Hepatocyte (in vitro differentiated cells): ENCODE measurements at places on chromosomes 12 and 14. TPM values are rescaled to one million over a fixed set of nuclear protein-coding genes. Genes with fewer than 3 reads are reported as not detected.

Gene PLBD1
- 16.8 and 18.6 TPM in 2 replicates for polyA plus RNA-seq

Gene MUCL1
- not detected in 2 replicates for polyA plus RNA-seq

Gene PRB2
- 1.5 and 2.0 TPM in 2 replicates for polyA plus RNA-seq

Gene SLC38A4
- 8.5 and 16.5 TPM in 2 replicates for polyA plus RNA-seq

Gene GIT2
- polyA plus RNA-seq, result 21.5 and 21.9 TPM in 2 replicates

Gene SLC6A15
- 1.3 and 2.2 TPM in 2 replicates for polyA plus RNA-seq

Gene OR6J1
- polyA plus RNA-seq, result not detected in 2 replicates

Gene MFAP5
- polyA plus RNA-seq, result 0.15 and 1.0 TPM in 2 replicates

Gene RGS6
- polyA plus RNA-seq, result 0.25 TPM in 1 of 2 replicates, not detected in the other

Gene NTS
- 2.2 and 3.2 TPM in 2 replicates for polyA plus RNA-seq

Gene NINJ2
- polyA plus RNA-seq, result 2.1 and 3.9 TPM in 2 replicates

Gene OTOGL
- polyA plus RNA-seq, result not detected in 2 replicates

Gene GPRC5D
- not detected in 2 replicates for polyA plus RNA-seq

Gene AKAP3
- 1.2 and 1.3 TPM in 2 replicates for polyA plus RNA-seq

Gene LRRC9
- polyA plus RNA-seq, result 1.5 and 2.1 TPM in 2 replicates

Gene FOXG1
- not detected in 2 replicates for polyA plus RNA-seq

Gene RNASE3
- 0.50 and 0.52 TPM in 2 replicates for polyA plus RNA-seq

- DNase-seq, result no peak
Measured at GRCh38 chr12:88306471-88307069, 164.5 kb downstream of the TMTC3 start.

DNA sequence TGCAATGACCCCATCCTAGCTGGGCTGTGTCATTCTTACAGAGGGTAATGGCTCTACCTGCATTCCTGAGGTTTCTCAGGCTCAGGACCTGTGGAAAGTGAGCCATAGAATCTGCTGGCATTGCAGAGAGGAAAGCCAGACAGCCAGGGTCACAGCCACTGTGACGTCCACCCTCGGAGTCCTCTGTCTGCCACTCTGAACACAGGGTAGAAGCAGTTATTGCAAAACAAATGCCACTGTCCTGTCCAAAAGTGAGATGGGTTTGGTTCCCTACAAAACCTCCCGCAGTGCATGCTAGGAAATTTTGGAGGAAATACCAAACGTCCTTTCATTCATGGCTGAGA is 37.8 kb downstream of the TNFAIP2 start:
- DNase-seq, result no peak

GRCh38 chr12:49541911-49542505 is 3.2 kb downstream of the KCNH3 start:
- no peak for DNase-seq

GRCh38 chr14:50233951-50234250 is 2.5 kb upstream of the SOS2 start:
- no peak for DNase-seq

GRCh38 chr14:69688299-69688649 is 76.9 kb downstream of the SUSD6 start:
- no peak for DNase-seq

DNA sequence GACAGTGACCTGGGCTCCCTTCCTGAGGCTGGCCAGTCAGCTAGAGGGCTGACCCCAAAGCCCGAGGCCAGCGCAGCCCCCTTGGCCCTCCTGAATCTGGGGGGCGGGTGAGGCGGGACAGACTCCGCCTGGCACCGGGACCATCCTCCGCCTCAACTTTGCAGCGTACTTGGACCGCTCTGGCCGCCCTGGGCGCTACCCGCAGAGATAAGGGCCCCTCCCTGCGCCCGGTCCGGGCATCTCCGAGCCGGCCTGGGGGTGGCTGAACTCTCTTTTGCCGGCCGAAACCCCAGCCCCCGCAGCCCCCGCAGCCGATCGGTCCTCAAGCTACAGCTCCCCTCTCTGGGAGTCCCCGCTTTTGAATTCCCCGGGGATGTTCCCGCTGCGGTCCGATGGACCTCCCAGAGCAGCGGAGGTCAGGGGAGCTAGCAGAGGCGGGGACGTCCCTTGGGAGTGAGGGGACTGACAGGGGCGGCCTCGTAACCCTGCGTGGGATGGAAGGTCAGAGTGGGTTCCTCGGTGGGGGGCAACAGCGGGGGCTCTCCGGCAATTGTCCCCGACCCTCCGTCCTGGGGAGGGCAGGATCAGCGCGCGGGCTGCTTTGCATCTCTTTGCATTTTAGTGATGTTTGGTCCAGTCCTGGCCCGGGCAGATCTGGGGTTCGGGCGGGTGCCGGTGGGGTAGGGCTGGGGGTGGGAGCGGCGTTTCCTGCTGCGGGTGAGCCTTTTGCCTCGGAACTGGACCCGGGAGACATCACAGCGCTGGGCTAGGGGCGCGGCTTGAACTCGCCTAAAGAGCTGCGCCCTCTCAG is at the start of gene CRIP1:
CRIP1 (plus strand) TSS at position 724 of the 811 bp plus-strand sequence. CDS start 374 bp downstream, outside the sequence.
- DNase-seq, result no peak

DNA sequence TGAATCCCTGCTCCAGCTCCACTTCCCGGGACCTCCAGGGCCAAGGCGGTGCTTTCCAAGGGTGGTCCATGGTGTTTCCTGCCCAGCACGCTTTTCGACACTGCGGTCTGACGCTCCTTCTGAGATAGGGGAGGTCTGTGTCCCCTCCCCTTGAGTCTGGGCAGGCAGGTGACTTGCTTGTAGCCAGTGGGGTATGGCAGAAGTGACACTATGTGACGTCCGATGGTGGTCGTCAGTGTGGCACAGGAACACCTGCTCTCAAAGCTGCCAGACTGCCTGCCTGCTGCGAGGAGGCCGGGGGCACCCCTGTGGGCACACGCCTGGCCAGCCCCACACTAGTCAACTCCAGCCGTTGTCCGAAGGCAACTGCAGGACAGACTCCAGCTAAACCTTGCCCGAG is 16.0 kb upstream of the TRAF3 start:
- DNase-seq, result no peak

GRCh38 chr12:111444314-111444924 is 38.7 kb downstream of the SH2B3 start:
- no peak for DNase-seq

DNA sequence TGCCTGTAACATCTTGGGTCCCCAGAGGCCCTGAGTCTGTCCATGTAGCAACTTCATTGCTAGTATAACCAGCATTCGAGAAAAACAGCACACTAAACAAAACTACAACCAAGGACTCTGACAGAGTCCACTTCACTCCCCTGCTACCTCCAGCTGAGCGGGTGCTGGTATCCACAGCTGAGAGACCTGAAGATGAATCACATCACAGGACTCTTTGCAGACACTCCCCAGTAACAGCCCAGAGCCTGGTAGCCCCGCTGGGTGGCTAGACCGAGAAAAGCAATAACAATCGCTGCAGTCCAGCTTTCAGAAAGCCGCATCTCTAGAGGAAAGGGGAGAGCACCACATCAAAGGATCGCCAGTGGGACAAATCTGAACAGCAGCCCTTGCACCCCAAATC is 9.0 kb upstream of the IQSEC3 start:
- DNase-seq, result no peak

GRCh38 chr12:70883855-70884254 is 36.7 kb downstream of the PTPRR start:
- no peak for DNase-seq

DNA sequence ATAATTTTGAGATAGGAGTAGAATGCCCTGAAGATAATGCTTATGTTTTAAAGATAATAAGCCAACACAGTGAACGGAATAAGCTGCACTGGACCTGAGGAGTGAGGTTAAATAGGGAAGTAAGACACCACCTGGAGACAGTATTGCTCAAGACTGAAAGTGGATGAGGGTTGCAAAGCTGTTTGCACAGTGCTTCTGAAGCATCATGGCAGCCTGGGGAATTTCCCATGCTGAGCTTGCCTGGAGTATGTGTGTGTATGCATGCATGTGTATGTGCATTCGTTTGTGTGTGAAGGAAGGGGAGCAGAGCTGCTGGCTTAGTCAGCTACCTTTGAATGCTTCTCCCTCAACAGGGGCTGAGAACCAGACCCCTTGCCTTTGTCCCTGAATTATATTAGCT is 35.8 kb downstream of the BHLHE41 start:
- peak; percentile 48 for DNase-seq

DNA sequence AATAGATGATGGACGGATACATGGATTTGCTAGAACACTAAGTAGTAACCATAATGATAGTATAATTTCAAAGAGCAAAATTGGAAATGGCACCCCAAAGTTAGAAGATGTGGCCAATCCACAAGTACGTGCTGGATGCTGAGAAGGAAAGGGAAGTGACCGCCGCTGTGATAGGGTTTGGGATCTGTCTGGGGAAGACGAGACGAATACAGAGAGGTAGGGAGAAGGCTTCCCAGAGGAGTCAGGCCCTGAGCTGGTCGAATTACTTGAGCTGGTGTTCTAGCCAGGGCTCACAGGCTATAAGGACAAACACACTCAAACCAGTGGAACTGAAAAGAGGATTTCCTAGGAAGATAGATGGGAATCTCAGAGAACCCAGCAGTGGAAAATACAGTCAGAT is 9.4 kb upstream of the ACVR1B start:
- DNase-seq, result no peak

- peak; percentile 8 for DNase-seq
Measured at GRCh38 chr12:80632835-80633234, 74.6 kb upstream of the MYF6 start.

- no peak for DNase-seq
Measured at GRCh38 chr12:19794116-19794515, 354.8 kb downstream of the AEBP2 start.

DNA sequence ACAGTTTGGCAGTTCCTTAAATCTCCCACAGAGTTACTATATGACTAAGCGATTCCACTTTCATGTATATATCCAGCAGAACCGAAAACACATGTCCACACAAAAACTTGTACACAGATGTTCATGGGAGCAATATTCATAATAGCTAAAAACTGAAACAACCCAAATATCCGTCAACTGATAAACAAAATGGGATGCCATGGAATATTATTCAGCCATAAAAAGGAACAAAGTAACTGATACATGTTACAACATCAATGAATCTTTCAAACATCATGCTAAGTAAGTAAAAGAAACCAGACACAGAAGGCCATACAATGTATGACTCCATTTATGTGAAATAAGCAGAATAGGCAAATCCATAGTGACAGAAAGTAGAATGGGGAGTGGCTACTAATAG is 80.2 kb upstream of the GPHB5 start:
- DNase-seq, result no peak

DNA sequence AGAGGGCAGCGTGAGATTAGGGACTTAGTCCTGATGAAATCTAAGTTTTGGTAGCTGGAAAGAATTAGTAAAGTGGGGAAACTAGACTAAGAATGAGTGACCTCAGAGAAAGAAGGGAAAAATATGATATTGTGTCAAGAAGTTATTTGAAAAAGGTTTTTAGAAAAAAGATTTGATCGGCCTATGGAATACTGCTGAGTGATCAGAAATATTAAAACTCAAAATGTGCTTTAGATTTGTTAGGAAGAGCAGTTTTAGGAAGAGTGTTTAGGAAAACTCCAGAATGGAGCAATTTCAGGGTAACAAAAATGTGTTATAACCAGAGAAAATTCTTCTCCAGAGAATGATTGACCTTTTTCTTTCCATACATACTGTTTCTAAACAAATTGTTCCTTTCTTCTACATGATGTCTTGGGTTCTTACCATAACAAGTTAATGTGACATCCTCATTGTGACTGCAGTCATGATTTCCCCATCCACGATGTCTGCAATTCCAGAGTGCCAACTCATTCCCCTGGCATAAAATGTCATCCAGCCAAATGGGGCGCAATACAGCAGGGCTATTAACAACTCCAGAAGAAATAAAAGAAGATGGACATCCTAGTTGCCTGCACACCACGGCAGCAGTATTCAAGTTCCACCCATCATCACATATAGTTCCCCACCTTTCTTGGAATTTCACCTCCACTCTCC is 11.8 kb downstream of the CD163L1 start:
- no peak for DNase-seq

- no peak for DNase-seq
Measured at GRCh38 chr14:73402579-73402978, 55.8 kb downstream of the NUMB start.

GRCh38 chr12:31813305-31813704 is 84.5 kb upstream of the AMN1 start:
- peak; percentile 26 for DNase-seq

GRCh38 chr12:52689936-52690335 is 9.7 kb upstream of the KRT1 start:
- DNase-seq, result no peak

DNA sequence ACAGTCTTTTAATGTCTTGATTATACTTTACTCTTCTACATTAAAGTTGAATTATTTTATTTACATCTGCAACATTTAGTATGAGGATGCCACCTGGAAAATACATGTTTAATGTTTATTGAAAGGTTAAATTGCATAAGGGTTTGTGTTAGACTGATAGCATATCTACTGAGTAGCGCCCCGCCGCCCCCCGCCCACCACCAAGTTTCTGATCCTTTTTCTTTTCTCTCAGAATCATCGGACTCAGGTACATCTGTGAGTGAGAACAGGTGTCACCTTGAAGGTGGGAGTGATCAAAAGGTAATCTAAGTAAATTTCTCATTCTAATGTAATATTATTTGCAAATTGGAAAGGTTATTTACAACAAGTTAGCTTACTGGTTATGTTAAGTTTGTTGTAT is 16.2 kb downstream of the MDM2 start:
- no peak for DNase-seq

DNA sequence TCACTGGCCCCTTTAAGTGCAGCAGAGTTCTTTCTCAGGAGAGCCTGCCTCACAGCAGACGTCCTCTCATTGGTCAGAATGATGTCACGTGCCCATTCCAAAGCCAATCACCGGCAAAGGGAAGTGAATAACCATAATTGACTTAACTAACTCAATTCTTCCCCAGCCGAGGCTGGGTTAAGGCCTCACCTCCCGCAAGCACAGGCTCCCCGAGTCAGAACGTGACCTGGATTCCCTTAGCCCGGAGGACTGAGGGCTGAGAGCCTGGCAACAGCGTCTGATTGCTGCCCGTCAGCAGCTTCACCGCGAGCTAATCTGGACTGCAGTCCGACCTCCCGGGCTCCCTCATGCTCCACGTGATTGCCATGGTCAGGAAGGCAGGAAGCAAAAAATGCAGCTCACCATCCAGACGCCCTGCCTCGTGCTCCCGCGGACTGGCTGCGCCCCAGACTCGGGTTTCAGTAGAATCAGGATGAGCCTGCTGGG is 92.1 kb upstream of the FZD10 start:
- no peak for DNase-seq

GRCh38 chr14:101446387-101446969 is 114.8 kb upstream of the DIO3 start:
- no peak for DNase-seq

GRCh38 chr12:127711108-127711507 is 555.9 kb upstream of the TMEM132C start:
- DNase-seq, result no peak

DNA sequence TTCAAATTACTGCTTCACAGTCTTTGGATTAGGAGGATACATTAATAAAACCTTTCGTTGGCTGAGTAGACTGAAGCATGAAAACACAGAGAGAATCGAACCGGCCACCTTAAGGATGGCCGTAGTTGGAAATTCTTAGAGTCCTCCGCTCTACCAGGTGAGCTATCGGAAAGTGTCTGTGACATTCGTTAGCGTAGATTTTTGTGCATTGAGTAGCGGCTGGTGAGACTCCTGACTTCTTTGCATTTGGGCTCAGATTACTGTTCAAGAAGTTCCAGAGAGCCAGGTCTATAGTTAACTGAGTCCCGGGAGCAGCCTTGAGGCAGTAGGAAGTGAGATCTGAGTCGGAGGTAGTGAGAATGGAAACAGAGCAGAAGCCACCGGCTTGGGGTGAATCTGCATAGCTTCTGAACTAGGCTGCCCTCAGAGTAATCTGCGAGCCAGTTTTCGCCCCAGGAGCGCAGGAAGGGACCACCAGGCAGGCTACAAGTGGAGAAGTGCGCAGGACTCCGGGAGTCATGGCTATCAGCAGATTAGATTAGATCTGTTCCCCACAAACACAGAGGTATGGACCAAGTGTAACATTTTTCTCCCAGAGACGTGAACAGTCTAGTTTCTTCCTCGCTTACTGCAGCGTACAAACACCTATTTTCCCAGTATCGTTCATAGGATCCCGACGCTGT is 11.0 kb downstream of the OR6S1 start:
- DNase-seq, result peak; percentile 74
